Prostate gland (tissue), 2 donors: ENCODE measurements at places on chromosomes 16 and 17. TPM values are rescaled to one million over a fixed set of nuclear protein-coding genes. Genes with fewer than 3 reads are reported as not detected.

DNA sequence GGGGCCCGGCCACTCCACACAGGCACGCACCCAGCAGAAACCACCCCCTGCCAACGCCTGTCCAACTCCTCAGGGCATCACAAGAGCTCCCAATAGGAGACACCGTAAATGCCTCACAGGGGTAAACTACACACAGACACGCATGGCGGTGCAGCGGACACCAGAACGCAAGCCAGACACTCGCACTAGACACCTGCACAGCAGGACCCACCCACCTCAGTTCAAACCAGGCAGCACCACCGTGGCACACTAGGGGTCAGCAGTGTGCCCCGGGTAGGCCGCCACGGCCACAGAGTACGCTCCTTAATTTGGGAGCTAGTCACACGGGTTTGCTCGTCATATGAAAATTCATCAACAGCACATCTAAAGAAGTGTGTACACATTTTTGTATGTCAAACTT, 3.4 kb downstream of the SLC38A10 start:
- peaks cover 2% of the 10 kb centered on the region for H3K4me1 ChIP-seq
- H3K27me3 ChIP-seq: no peaks in the 10 kb centered on the region
- H3K36me3 ChIP-seq: no peaks in the 10 kb centered on the region
- H3K4me3 ChIP-seq: no peak overlapping the region
- H3K27ac ChIP-seq: no peak overlapping the region

GRCh38 chr17:67712375-67712774, 5.4 kb upstream of the NOL11 start:
- no peak overlapping the region for H3K4me3 ChIP-seq
- no peaks in the 10 kb centered on the region for H3K36me3 ChIP-seq
- H3K27me3 ChIP-seq: no peaks in the 10 kb centered on the region
- H3K27ac ChIP-seq: no peak overlapping the region

GRCh38 chr16:88202207-88202745, 180.5 kb upstream of the ZNF469 start:
- DNase-seq: no peak
- no peaks in the 10 kb centered on the region for H3K36me3 ChIP-seq
- H3K27ac ChIP-seq: no peak overlapping the region
- H3K4me1 ChIP-seq: no peaks in the 10 kb centered on the region
- no peaks in the 10 kb centered on the region for H3K27me3 ChIP-seq
- no peak overlapping the region for H3K4me3 ChIP-seq

GRCh38 chr16:3029491-3030221, 5.8 kb downstream of the THOC6 start:
- peaks cover 9% of the 10 kb centered on the region for H3K4me1 ChIP-seq
- H3K36me3 ChIP-seq: no peaks in the 10 kb centered on the region
- H3K4me3 ChIP-seq: no peak overlapping the region
- H3K27ac ChIP-seq: no peak overlapping the region
- H3K27me3 ChIP-seq: no peaks in the 10 kb centered on the region
- no peak for DNase-seq

- no peaks in the 10 kb centered on the region for H3K36me3 ChIP-seq
- no peaks in the 10 kb centered on the region for H3K4me1 ChIP-seq
- no peak for DNase-seq
- no peak overlapping the region for H3K4me3 ChIP-seq
Observed at GRCh38 chr16:18068477-18068876, 268.1 kb downstream of the NPIPA8 start.

- peaks cover 7% of the 10 kb centered on the region for H3K4me1 ChIP-seq
- no peak overlapping the region for H3K4me3 ChIP-seq
- H3K27me3 ChIP-seq: no peaks in the 10 kb centered on the region
- no peak overlapping the region for H3K27ac ChIP-seq
Observed at GRCh38 chr16:3007957-3008689, 4.6 kb upstream of the CLDN9 start.

- DNase-seq: no peak
- H3K4me1 ChIP-seq: no peaks in the 10 kb centered on the region
- H3K4me3 ChIP-seq: no peak overlapping the region
Observed at GRCh38 chr17:65017207-65017774, 39.2 kb downstream of the GNA13 start.

DNA sequence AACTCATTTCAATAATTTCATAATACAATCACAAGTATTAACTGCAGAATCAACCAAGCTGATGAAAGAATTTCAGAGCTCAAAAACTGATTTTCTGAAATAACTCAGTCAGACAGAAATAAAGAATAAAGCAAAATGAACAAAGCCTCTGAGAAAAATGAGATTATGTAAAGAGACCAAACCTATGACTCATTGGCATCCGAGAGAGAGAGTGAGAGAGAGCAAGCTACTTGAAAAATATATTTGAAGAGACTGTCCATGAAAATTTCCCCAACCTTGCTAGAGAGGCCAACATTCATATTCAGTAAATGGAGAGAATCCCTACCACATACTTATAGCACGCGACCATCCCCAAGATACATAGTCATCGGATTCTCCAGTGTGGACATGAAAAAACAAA, 1376.4 kb downstream of the CDH11 start:
- no peaks in the 10 kb centered on the region for H3K4me1 ChIP-seq
- no peaks in the 10 kb centered on the region for H3K27me3 ChIP-seq
- DNase-seq: no peak
- H3K4me3 ChIP-seq: no peak overlapping the region
- H3K36me3 ChIP-seq: no peaks in the 10 kb centered on the region
- no peak overlapping the region for H3K27ac ChIP-seq

DNA sequence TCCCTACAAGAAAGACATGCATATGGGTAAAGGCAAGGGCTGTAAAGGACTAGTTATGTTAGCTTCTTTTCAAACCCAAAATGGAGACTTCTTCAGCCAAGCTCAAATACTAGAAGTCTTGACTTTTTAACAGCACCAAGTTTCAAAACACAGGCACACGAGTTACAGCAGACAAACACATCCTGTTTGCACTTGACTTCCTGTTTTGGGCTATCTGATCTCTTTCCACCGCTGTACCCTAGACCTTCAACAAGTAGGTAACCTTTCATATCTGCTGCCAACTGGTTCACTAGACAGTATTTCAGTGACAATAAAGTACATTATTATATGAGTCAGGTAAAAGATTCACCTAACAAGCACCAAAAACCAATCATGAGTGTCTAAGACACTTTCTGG, 12.3 kb downstream of the RFFL start:
- H3K4me3 ChIP-seq: no peak overlapping the region
- H3K36me3 ChIP-seq: no peaks in the 10 kb centered on the region
- H3K27me3 ChIP-seq: no peaks in the 10 kb centered on the region
- no peak for DNase-seq
- peaks cover 3% of the 10 kb centered on the region for H3K4me1 ChIP-seq
- peak overlapping the region; percentile 75 for H3K27ac ChIP-seq

GRCh38 chr16:86261379-86261778, 248.9 kb upstream of the FOXF1 start:
- no peak overlapping the region for H3K27ac ChIP-seq
- no peak for DNase-seq
- no peaks in the 10 kb centered on the region for H3K4me1 ChIP-seq
- no peak overlapping the region for H3K4me3 ChIP-seq
- H3K27me3 ChIP-seq: no peaks in the 10 kb centered on the region
- no peaks in the 10 kb centered on the region for H3K36me3 ChIP-seq

GRCh38 chr17:78231991-78232858, 794 bp downstream of the TMEM235 start:
- H3K27ac ChIP-seq: no peak overlapping the region
- H3K36me3 ChIP-seq: no peaks in the 10 kb centered on the region
- H3K27me3 ChIP-seq: no peaks in the 10 kb centered on the region
- no peaks in the 10 kb centered on the region for H3K4me1 ChIP-seq

DNA sequence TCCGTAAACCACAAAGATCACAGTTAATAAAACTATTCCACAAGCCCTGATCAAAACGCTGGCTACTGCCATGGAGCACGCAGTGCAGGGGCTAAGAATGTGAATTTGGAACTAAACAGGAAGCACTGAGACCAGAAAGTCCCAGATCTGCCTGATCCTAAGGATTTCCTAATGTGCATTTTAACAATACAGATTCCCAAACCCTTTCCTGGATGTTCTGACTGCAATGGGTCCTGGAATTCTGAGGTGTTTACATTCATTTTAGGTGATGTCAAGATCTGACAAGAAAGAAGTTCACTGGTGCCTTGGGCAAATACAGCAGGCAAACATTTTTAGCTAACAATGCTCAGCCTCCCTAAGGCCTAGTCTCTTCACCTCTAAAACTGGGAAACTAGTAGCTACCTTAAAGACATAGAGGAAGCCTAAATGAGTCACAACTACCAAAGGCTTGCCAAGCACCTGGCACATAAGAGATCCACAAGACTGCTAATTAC, 10.3 kb downstream of the NSMCE1 start:
- H3K27me3 ChIP-seq: no peaks in the 10 kb centered on the region
- peak overlapping the region; percentile 65 for H3K27ac ChIP-seq
- H3K36me3 ChIP-seq: no peaks in the 10 kb centered on the region
- DNase-seq: no peak

DNA sequence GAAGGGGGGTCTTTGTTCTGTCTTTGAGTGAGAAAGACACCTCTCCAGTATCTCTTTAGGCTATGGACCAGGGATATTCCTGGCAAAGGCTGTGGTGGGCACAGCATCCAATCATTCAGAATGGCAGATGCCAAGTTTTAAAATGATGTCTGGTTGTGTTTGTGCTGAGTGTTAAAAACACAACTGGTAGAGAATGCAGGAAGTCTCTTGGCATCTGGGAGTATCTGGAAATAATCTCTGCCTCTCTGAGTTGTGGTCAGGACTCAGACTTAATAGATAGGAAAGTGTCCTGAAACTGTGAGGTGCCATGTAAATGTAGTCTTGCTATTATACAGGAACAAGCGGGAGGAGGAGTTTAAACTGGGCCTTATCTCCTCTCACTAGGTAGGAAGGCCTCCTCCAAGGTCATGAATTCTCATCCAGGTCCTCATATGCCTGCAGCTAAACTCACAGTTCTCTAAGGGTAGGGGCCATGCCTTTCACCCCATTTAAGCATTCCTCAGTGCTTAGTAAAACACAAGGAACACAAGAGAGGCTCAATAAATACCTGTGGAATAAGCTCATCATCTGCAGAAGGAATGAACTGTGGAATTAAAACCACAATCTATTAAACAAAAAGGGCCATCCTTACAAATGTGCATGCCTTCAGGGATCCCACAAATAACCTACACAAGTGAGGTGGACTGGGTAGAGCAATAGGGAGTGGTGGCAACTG, 317.6 kb downstream of the CBLN1 start:
- no peaks in the 10 kb centered on the region for H3K36me3 ChIP-seq
- H3K4me3 ChIP-seq: no peak overlapping the region
- no peak for DNase-seq
- no peaks in the 10 kb centered on the region for H3K4me1 ChIP-seq

- no peaks in the 10 kb centered on the region for H3K4me1 ChIP-seq
- no peak overlapping the region for H3K27ac ChIP-seq
- no peak overlapping the region for H3K4me3 ChIP-seq
- peak; percentile 59 for DNase-seq
Observed at GRCh38 chr16:47734987-47735594, 274.0 kb downstream of the PHKB start.

- no peak for DNase-seq
- no peaks in the 10 kb centered on the region for H3K4me1 ChIP-seq
- no peak overlapping the region for H3K27ac ChIP-seq
Observed at GRCh38 chr16:20053336-20053735, 20.4 kb downstream of the GPR139 start.

DNA sequence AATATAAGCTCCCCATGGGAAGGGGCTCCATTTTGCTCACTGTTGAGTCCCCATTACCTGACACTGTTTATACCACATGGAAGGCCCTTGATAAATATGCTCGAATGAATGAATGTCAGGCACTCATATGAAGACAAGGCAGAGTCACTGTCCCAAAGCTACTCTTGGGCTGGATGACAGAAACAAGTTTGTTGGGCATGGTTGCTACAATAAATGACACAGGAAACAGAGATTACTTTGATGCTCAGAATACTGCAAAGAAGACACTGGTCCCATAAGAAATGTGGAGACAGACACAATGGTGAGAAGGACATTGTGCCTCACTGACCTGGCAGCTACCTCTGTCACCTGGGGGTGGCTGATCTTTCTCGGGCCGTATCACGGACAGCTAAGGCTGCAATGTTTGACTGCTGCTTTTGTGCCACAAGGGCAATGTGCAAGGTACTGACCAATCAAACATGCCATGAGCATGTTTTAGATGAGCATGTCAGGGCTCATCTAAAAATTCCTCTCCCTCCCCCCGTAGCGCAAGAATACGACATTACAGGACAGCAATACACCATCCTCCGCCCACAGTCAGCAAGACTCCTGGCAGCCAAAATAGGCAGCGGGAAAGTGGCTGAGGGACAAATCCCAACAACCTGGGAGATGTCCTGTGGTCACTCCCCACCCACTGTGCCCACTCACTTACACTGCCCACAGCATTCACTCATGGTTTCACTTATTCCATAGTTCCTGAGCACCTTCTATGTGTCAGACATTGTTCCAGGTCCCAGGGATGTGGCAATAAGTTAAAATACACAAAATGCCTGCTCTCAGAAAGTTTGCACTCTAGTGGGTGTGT, 5.0 kb downstream of the PIK3R6 start:
- no peak overlapping the region for H3K4me3 ChIP-seq
- no peaks in the 10 kb centered on the region for H3K27me3 ChIP-seq
- no peak overlapping the region for H3K27ac ChIP-seq
- no peak for DNase-seq
- H3K4me1 ChIP-seq: no peaks in the 10 kb centered on the region
- no peaks in the 10 kb centered on the region for H3K36me3 ChIP-seq

DNA sequence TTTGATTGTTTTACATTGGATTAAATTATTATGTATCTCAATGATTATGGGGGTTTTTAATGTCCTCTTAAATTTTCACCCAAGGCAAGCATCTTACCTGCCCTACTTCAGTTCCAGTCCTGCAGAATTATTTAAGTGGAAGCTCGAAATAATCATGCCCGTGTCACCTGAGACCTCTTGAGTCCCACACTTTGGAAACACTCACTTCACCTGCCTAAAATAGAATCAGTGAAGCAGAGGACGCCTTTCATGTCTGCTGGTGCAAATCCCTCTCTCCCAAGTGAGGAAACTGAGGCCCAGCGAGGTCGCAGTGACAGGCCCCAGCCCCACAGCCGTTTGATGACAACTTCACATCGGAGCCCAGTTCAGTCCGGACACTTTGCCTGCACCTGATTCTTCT, 284.6 kb downstream of the C16orf95 start:
- no peak overlapping the region for H3K4me3 ChIP-seq
- no peak for DNase-seq
- H3K36me3 ChIP-seq: no peaks in the 10 kb centered on the region
- no peaks in the 10 kb centered on the region for H3K4me1 ChIP-seq
- no peaks in the 10 kb centered on the region for H3K27me3 ChIP-seq

DNA sequence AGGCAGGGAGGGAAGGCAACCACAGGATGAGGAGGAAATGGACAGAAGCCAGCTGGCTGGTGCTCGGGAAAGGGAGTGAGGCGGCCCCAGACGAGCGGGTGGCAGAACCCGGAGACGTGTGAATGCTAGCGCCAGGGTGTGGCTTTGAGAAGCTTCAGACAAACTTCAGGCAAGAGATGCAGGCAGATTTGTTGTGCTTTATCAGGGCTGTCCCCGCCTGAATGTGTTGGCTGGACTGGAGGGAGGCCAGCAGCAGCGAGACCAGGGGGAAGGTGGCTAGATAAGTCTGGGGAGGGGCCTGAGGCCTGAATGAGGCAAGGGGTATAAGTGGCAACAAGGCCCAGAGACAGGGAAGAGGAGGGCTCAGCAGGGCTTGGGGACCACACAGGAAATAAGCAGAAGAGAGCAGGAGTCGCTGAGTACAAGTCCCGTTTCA, 22.0 kb downstream of the CAMKK1 start:
- no peak overlapping the region for H3K27ac ChIP-seq
- H3K4me1 ChIP-seq: no peaks in the 10 kb centered on the region
- H3K27me3 ChIP-seq: no peaks in the 10 kb centered on the region

STAC2 gene
- total RNA-seq: 4.8 TPM

FSCN2 gene
- 3.1 TPM for total RNA-seq

CIBAR2 gene
- not detected for total RNA-seq

FHOD1 gene
- 11.2 TPM for total RNA-seq

DPEP1 gene
- total RNA-seq: 274 TPM

MARVELD3 gene
- total RNA-seq: 11.4 TPM

SNX20 gene
- total RNA-seq: 2.5 TPM

RHOT1 gene
- total RNA-seq: 60.8 TPM
